ENCODE measurements at places on chromosomes 3 and 15.

GRCh38 chr3:54176106-54176505, 53.8 kb downstream of the CACNA2D3 start:
- DNase-seq, result no peak

- DNase-seq, result no peak
These were observed 142.6 kb upstream of the CFAP20DC start for GRCh38 chr3:59192473-59192872.

DNA sequence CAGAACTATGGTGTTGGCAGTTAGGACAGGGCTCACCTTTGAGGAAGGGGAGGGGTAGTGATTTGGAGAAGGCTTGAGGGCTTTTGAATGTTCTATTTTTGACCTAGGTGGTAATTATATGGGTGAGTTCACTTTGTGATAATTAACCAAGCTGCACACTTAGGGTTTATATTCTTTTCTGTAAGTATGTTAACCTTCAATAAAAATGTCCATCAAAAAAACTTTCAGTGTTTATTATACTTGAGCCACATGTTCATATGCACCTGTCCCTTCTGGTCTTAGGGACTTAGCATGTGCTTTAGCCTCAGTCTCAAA, 28.4 kb downstream of the PDE8A start:
- DNase-seq, result no peak

- DNase-seq, result no peak
These were observed 786 bp downstream of the RHOA start for GRCh38 chr3:49410846-49411534.

- DNase-seq, result no peak
These were observed 334.5 kb downstream of the SOX2 start for GRCh38 chr3:182046166-182046764.

GRCh38 chr3:139472380-139473010, 3.8 kb downstream of the RBP2 start:
- peak; percentile 51 for DNase-seq

GRCh38 chr15:23686466-23687142, 501 bp downstream of the NDN start:
- no peak for DNase-seq

- no peak for DNase-seq
These were observed 625.4 kb upstream of the TBL1XR1 start for GRCh38 chr3:177822681-177823096.

DNA sequence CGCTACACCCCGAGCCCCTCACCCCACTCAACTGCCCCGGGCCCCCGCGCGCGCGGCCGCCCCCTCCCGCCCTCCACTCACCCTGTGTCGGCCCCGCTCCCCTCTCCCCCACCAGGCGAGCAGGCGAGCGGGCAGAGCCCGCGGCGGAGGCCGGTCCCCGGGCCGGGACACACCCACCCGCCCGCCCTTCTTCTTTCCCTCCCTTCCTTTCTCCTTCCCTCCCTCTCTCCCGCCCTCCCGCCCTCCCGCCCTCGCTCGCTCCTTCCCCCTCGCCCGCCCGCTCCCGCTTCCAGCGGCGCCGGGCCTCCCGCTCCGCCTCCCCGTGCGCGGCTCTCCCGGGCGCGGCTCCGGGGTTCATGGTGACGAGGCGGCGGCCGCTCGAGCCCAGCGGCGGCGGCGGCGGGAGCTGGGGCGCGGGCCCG, at the start of gene CTDSPL:
Gene CTDSPL, plus strand, starts transcription at position 261 of the 422 bp plus-strand sequence. CDS start 320 bp downstream, outside the sequence.
- DNase-seq, result no peak

GRCh38 chr3:168812234-168812633, 716.5 kb upstream of the GOLIM4 start:
- peak; percentile 52 for DNase-seq

DNA sequence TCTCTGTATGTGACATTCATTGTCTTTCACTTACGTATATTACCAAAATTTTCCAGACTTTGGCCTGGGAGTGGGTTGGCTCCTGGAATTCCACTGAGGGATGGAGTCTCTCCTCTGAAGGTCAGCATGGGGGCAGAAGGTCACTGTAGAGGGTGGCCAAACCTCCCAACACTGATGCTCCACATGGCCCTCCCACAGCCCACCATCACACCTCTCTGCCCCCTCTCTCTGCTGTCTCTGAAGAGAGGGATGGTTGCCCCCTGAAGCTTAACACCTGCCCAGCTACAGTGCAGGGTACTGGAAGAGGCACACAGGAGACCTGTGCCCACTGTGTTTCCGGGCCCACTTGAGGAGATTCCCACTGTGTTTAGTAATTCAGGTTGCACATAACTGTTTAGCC, 52.2 kb downstream of the CMTM6 start:
- DNase-seq, result no peak

GRCh38 chr3:139552632-139553365, 13.3 kb upstream of the RBP1 start:
- no peak for DNase-seq

DNA sequence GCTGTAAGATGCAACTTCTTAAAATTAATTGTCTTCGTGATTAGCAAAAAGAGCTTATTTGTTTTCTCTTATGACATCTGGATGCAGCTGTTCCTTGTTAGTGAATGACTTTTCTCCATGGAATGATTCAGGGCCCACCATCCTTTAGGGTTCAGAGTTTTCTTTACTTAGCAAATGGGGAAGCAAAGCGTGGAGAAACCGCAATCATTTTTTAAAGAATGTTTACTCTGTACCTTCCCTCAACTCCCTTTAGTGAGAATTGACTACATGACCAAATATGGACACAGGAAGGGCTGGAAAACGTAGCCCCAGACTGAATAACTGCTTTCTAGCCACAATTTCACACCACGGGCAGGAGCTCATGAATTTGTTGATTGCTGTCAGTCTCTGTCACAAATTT, 130.1 kb downstream of the EDEM1 start:
- no peak for DNase-seq

GRCh38 chr3:168262887-168263286, 167.2 kb upstream of the GOLIM4 start:
- DNase-seq, result no peak

GRCh38 chr3:140636406-140637138, 41.3 kb upstream of the TRIM42 start:
- no peak for DNase-seq

DNA sequence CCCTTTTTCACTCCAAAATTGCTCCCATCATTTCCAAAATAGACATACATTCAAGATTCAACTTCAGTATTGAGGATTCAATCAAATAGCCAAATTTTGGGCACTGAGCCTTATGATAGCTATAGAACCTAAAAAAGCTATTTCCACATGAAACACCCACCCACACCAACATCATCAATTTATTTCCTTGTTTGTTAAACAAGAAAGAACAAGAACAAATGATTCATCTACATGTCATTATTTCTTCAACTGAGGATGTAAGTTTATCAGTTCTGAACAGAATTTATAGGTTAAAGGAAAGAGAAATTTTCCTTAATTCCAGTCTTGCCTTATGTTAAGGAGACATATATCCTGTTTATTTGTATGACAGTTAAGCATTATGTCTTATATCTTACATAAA, 32.2 kb downstream of the DPPA2 start:
- DNase-seq, result no peak

- DNase-seq, result no peak
These were observed 35.8 kb downstream of the FSIP1 start for GRCh38 chr15:39746714-39747276.

- DNase-seq, result no peak
These were observed 14.0 kb upstream of the UACA start for GRCh38 chr15:70777170-70777926.

DNA sequence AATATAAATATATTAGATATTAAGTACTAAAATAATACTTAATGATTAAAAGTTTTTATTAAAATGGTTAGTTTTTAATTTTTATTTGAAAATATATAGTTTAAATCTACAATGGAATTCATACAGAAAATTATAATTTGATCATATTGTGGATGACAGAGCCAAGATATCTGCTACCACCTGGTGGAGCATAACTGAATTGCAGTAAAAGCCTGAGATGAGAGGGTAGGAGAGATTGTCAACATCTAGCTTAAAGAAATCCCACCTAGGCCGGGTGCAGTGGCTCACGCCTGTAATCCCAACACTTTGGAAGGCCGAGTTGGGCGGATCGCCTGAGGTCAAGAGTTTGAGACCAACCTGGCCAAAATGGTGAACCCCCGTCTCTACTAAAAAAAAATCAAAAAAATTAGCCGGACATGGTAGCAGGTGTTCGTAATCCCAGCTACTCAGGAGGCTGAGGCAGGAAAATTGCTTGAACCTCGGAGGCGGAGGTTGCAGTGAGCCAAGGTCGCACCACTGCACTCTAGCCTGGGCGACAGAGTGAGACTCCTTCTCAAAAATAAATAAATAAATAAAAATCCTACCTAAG, 25.1 kb upstream of the CSTA start:
- no peak for DNase-seq

- no peak for DNase-seq
These were observed 34.9 kb upstream of the SNRPA1 start for GRCh38 chr15:101329867-101330380.

GRCh38 chr15:68584756-68585573, 6.2 kb downstream of the CORO2B start:
- no peak for DNase-seq

DNA sequence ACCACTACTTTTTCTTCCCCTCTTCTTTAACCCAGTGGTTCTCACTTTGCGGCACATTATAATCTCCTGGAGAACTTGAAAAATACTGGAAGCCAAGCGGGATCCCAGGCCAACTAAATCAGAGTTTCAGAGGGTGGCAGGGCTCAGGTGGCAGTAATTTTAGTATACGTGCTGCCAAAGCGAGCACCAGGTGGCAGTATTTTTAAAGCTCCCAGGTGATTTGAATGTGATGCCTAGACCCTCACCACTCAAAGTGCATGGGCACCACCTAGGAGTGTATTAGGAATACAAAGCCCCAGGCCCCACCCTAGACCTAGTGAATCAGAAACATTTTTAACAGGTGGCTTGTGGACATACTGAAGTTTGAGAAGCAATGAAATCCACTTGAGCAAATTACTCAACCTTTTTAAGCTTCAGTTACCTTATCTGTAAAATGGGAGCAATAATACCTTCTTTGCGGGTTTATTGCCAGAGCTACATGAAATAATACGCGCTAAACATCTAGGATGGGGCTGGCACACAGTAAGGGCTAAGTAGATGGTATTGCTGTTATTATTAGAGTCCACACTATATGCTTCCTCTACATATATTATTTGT, 8.3 kb downstream of the B3GALNT1 start:
- DNase-seq, result no peak

DNA sequence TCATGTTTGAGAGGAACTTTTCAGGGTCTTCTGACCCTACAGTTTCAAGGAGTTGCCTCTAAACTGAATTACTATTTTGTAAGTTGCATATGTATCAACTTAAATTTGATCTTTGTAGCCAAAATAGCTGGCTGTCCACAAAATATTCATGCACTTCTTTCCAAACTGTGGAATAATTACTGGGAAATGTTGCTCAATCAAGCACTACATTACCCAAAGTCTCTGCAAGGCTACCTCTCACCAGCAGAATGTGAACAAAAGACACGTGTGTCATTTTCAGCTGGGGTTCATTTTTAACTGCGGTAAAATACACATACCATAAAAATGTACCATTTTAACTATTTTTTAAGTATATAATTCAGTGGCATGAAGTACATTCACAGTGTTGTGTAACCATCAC, 320.4 kb downstream of the CTNNB1 start:
- DNase-seq, result no peak

DNA sequence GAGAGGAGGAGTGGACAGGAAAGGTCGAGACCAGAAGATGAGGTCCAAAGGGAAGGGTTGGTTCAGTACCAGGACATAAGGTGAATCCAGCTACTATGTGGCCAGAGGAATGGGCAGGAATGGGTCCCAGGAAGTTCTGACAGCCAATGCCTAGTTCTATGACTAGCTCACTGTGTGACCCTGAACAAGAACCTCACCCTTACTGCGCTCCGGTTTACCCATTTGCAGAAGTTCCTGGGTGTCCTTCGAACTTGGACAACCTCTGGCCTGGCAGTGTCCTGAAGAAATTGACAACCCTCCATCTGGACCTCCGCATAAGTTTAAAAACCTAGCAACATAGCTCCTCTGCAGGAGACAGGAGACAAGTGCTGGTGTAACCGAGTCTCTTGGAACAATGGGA, 12.2 kb upstream of the PSTPIP1 start:
- no peak for DNase-seq

- no peak for DNase-seq
These were observed 10.8 kb upstream of the NANOGP8 start for GRCh38 chr15:35095941-35096340.

- DNase-seq, result peak; percentile 74
These were observed 25.2 kb downstream of the ARPP21 start for GRCh38 chr3:35664460-35664919.

GRCh38 chr3:126834596-126835471, 130.8 kb downstream of the CHCHD6 start:
- DNase-seq, result no peak

GRCh38 chr3:125309476-125309875, 65.6 kb downstream of the ZNF148 start:
- no peak for DNase-seq

DNA sequence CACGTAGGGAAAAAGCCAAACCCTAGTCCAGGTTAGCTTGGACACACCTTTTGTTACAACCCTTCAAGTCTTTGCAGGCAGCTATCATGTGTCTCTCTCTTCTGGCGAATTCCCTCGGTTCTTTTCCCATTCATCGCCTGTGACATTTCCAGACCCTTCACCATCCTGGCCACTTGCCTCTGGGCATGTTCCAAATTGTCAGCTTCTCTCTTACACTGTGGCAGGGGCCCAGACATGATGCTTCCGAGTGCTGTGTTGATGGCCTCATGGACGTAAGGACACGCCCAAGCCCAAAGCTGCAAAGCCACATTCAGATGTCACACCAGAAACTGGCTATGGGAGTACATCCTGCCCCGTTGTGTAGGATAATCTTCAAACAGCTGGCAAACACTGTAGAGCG, 58.5 kb downstream of the ISG20 start:
- no peak for DNase-seq

DNA sequence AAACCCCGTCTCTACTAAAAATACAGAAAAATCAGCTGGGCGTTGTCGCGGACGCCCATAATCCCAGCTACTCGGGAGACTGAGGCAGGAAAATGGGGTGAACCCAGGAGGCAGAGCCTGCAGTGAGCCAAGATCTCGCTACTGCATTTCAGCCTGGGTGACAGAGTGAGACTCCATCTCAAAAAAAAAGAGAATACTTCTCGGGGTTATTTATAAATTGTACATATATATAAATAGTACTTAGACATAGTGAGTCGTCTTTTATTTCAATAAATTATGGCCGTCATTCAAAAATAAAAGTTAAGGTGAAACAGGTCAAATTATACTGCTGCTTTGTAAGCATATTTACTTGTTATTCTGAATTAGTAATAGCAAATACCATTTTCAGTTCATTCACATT, 12.1 kb upstream of the EBLN2 start:
- DNase-seq, result no peak

GRCh38 chr15:77354063-77354462, 65.8 kb downstream of the PEAK1 start:
- DNase-seq, result no peak

- DNase-seq, result no peak
These were observed 3.2 kb upstream of the FSIP1 start for GRCh38 chr15:39785841-39786240.

- DNase-seq, result no peak
These were observed 85.6 kb upstream of the ABHD17C start for GRCh38 chr15:80609512-80609946.

- no peak for DNase-seq
These were observed 75.1 kb downstream of the CLDN11 start for GRCh38 chr3:170493712-170494182.
